ENCODE measurements at places on chromosomes 5 and 9. TPM values are rescaled to one million over a fixed set of nuclear protein-coding genes. Genes with fewer than 3 reads are reported as not detected.

- H3K4me1 ChIP-seq, result no peaks in the 10 kb centered on the region
- no peaks in the 10 kb centered on the region for H3K27me3 ChIP-seq
Observed at GRCh38 chr9:135335691-135336181, 143.8 kb upstream of the PPP1R26 start.

- no peaks in the 10 kb centered on the region for H3K36me3 ChIP-seq
- H3K27me3 ChIP-seq, result peaks cover 20% of the 10 kb centered on the region
- H3K4me3 ChIP-seq, result no peak overlapping the region
- no peak overlapping the region for H3K27ac ChIP-seq
Observed at GRCh38 chr5:36740259-36740898, 134.0 kb downstream of the SLC1A3 start.

DNA sequence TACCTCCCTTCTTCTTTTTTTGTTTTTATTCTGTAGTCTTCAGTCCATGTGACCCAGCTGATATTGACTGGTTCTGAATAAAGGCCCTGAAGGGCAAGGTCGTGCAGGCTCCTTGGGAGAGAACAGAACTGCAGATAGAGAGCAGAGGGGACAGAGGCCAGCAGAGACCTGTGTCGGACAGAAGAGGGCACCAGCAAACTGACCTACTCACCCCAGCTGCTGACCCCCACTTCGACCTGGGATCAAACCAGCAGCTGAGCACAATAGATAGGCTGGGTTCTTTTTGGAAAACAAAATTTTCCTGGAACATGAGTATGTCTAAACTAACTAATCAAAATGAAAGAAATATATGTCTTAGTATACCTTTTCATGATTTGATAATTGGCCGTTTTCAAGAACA, 695.1 kb downstream of the NR2F1-AS1 start:
- no peak for DNase-seq
- no peak overlapping the region for H3K27ac ChIP-seq
- H3K4me3 ChIP-seq, result no peak overlapping the region
- no peaks in the 10 kb centered on the region for H3K4me1 ChIP-seq

- no peaks in the 10 kb centered on the region for H3K36me3 ChIP-seq
- no peak overlapping the region for H3K27ac ChIP-seq
- no peak overlapping the region for H3K4me3 ChIP-seq
- no peaks in the 10 kb centered on the region for H3K4me1 ChIP-seq
- no peak for DNase-seq
Observed at GRCh38 chr9:68817079-68817875, 112.2 kb downstream of the PIP5K1B start.

GRCh38 chr9:122031157-122031556, 62.0 kb downstream of the TTLL11 start:
- DNase-seq, result no peak
- peaks cover 3% of the 10 kb centered on the region for H3K36me3 ChIP-seq
- no peak overlapping the region for H3K27ac ChIP-seq

DNA sequence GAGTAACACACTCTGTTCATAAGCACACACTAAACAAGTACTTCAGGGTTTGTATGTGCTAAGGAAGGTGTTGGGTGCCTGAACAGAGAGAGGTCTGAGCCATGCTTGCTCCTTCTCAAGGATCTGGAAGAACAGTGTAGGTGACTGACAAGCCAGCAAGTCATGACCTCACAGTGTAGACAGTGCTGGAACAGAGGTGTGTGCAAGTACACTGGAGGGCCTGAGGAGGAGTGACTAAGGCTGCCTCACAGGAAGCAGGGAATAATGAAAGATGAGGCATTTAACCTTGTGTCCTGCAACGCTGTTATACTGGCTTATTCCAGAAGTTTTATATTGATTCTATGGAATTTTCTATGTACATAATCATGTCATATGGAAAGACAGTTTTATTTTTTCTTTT, 83.9 kb downstream of the TMEM174 start:
- no peaks in the 10 kb centered on the region for H3K4me1 ChIP-seq
- no peaks in the 10 kb centered on the region for H3K36me3 ChIP-seq
- H3K27ac ChIP-seq, result no peak overlapping the region
- DNase-seq, result no peak

GRCh38 chr9:73270967-73271721, 119.5 kb downstream of the ANXA1 start:
- no peak overlapping the region for H3K4me3 ChIP-seq
- no peaks in the 10 kb centered on the region for H3K4me1 ChIP-seq
- DNase-seq, result no peak
- H3K27me3 ChIP-seq, result no peaks in the 10 kb centered on the region

The SLC22A4 gene
- total RNA-seq, result not detected
